ENCODE measurements at places on chromosomes 4 and X.
A peak's percentile ranks its signal among the peaks of the same experiment; 100 is the strongest.

GRCh38 chr4:72118017-72118416 lies 86.2 kb downstream of the NPFFR2 start:
- no peak for DNase-seq

DNA sequence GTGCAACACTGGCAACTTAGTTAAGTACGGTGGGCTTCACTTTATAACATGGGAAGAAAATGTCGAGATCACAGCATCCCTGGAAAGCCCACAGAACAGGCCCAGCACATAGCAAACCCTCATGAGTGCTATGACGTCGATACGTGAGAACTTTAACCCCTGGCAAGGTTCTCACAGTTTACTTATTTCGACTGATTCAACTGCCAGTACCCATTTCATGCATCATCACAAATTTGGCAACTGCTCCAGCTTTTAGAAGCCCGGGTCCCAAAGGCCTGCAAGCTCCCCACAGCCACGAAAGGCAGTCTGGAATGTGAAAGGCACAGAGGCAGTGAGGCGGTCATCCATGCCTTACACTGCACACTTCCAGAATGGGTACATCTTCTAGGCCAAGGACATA lies 41.2 kb downstream of the RELL1 start:
- peak; percentile 61 for DNase-seq

GRCh38 chrX:42783451-42783850 lies 5.5 kb upstream of the PPP1R2C start:
- DNase-seq: no peak

- DNase-seq: no peak
These were observed 105.6 kb downstream of the CBLL2 start for GRCh38 chrX:22378296-22378695.

Data from skeletal muscle cell (primary cell).